ENCODE measurements at places on chromosomes 11 and 22.

DNA sequence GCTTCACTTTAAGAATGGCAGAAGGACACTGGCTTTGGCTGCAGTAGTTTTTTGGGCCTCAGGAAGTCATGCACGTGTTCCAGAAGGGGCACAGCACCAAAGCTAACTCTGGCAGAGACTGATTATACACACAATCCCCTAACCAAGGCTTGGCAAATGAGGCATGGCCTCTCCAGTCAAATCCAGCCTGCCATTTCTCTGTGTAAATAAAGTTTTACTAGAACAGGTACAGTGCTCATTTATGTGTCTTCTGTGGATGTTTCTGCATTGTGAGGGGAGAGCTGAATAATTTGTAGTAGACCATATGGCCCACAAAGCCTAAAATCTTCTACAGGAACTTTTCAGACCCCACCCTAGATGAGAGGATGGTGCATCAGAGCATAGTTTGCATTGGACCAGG is 46.4 kb upstream of the MN1 start:
- DNase-seq, result no peak

- DNase-seq, result no peak
Measured at GRCh38 chr22:23200898-23201297, 20.6 kb downstream of the BCR start.

GRCh38 chr22:26273011-26273675 is 103.9 kb downstream of the SEZ6L start:
- no peak for DNase-seq

DNA sequence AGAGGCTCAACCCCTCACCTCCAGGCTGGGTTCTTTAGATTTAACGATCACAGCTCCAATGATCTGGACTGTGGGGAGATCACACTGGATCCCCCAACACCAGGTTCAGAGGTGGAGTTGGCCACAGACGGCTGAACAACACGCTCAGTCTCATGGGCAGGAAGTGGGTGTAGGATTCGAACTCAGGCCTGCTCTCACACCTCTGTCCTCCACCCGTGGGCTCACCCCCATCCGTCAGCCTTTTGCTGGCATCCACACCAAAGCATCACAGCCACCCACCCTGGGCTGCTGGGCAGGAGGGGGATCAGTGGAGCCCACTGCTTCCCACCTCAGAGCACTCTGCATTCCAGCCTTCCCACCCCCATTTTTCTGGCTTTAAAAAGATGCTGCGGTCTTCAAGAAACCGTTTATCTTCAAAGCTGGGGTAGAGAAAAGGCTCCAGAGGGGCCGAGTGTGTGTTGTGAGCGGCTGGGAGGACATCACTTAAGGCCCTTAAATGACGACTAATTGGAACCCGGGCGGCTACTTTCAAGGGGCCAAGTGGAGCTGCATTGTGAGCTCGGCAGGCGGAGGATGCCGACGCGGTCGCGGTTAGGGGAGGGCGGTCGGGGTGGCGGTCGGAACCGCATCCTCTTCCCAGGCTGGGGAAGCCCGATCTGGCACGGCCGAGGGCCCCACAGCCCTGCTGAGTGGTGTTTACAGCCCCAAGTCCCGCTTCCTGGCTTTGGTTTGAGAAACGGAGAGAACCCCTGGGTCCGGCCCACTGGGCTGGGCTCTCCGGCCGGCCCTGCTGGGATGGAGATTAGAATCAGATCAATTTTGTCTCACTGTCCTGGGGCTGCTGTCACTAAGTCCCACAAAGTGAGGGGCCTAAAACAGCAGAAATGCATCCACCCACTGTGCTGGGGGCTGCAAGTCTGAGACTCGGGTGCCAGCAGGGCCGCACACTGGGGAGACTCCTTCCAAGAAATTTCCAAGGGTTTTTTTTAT is 15.9 kb upstream of the FGF3 start:
- no peak for DNase-seq

- no peak for DNase-seq
Measured at GRCh38 chr11:30172883-30173311, 57.9 kb upstream of the FSHB start.

DNA sequence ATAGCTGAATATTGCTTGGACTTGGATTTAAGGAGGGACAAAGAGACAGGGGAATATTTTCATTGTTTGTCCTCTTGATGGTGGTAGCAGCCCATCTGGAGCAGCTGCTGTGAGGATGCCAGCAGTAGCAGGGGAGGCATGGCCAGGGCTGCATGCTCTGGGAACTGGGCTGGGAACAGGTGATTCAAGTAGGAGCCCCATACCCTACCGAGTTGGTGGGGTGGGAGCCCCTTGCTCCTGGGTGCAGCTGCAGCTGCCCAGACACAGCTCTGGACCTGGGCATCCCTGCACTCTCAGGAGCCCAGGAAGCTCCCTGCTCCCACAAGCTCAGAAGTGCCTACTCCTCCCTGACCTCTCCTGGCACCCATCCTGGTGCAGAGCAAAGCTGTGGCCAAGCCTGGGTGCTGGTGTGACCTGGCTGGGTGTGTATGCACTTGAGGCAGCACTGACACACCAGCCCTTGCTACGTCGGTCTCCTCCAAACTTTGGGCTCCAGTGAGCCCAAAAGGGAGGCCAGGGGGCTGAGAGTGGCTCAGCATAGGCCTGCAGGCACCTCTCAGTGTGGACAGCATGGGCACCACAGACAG is 341.8 kb upstream of the CCDC179 start:
- DNase-seq, result no peak

- DNase-seq, result no peak
Measured at GRCh38 chr11:103618528-103618927, 417.9 kb upstream of the DDI1 start.
